Inflammatory macrophage treated with lipopolysaccharide for 4 hours (primary cell): ENCODE measurements at places on chromosomes 6 and 20.

DNA sequence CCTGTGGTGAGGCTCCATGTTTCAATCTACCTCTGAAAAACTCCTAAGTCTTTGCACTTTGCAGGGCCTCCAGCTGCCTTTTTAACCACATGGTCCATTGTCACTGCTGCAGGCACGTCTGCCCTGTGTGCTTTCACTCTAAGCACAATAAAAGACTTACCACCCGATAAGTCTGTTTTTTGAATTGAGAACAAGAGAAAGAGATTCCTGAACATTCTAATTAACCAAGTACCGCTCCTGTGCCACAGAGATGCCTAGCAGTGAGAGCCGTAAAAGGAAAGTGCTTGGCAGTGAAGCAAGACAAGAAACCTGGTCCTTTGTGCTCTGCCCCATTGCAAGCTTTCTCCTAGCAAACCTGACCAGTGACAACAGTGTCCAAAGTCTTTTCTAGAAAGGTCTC is 487.6 kb upstream of the FLRT3 start:
- no peak for DNase-seq

- DNase-seq = peak; percentile 75
Observed at GRCh38 chr20:61120595-61121515, 131.2 kb upstream of the CDH4 start.

GRCh38 chr20:2838170-2838797 is 2.2 kb downstream of the PCED1A start:
- no peak for DNase-seq

DNA sequence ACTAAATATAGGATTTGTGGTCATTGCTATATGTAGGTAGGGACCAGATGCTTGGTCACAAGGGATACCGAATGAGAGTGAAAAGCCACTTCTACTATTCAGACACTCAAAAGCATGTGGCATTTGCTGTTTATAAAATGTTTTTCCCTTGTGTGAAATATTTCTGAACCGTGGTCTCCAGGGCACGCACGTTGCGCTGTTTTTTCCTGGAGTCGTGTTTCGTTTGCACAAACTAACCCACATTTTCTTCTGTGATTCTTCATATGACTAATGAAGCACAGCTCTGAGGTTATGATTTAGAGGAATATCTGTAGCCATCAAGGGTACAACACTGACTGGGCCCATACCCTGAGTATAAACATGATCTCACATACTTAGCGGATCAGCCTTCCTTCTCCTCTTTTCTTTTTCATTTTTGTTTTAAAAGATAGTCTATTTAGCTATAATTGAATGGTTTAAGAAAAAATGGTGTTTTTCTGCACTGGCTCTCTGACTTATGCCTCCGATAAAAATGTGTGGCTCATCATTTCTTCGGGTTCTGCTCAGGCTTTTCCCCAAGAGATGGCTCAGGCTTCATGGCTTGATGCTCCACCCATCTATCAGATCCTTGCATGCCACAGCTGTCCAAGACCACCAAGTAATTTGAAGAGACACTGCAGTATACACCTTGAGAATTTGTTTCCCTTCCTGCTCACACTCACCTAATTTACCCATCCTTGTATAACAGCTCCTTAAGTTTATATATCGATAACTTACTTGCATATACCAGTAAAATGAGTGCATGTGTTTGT is 59.9 kb upstream of the HBS1L start:
- DNase-seq = no peak

DNA sequence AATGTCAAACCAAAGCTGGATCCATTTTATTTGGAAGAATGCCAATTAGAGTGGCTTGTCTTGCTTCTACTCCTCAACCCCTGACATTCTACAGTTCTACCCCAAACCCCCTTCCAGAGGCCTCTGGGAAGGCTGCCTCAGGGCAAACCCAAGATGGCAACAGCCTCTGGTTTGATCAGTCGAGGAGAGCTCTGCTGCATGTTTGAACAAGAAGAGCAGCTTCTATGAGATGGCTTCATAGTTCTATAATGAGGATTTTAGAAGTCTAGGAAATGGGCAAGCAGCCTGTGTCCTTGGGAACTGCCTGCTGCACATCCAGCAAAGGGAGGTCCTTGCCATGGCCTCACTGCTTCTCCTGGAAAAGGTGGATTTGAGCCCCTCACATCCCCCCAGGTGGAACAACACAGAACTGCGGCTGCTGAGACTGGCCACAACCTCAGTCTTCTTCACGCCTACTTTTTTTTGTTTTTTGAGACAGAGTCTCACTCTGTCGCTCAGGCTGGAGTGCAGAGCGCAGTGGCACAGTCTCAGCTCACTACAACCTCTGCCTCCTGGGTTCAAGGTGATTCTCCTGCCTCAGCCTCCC is 37.9 kb downstream of the ZC3H12D start:
- no peak for DNase-seq

DNA sequence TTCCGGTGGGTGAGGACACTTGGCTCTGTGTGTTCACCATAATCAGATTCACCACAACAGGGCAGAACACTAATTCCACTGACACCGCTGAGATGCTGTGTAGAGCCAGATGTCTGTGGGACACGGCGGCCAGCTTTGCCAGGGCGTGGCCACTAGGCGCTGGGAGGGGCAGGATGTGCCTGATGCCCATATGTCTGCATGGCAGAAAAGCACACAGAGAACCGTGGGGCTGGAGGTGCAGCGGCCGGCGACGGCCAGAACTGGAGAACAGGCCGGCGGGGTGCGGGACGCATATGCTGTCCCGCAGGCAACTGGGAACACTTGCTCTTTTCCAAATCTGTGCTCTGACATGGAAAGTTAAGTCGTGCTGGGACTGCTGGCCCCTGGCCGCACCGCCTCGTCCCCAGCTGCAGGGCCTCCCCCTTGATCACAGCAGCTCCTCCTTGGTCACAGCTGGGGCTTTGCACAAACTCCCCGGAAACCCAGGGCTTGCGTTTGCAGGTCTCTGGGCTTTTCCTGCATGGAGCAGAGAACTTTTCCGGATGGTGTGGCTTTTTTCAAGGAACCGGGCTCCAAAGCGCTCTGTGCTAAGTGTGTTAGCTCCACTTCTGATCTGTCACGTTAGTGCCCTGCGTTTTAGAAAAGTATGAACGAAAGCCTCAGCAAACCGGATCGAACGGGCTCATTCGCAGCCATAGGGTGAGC is 31.1 kb downstream of the NTSR1 start:
- DNase-seq = peak; percentile 53

DNA sequence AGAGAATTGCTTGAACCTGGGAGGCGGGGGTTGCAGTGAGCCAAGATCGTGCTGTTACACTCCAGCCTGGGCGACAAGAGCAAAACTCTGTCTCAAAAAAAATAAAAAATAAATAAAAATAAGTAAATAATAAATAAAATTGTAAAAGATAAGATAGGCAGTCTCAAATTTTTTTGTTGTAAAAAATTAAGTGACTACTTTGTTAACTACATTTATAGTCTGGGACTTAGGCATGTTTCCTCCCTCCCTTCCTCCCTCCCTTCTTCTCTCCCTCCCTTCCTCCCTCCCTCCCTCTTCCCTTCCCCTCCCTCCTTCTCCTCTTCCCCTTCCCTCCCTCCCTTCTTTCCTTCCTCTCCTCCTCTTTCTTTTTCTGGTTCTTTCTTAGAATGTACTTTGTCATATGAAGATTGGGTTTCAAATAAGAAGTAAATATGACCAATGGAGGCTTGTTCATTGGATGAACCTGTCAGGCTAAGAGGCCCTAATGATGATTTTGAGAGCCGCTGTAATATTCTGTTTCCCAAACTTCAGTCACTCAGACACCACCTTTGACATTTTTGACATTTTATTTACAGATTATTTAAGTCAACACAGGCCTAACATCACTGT is 24.2 kb downstream of the ZFP64 start:
- DNase-seq = no peak

DNA sequence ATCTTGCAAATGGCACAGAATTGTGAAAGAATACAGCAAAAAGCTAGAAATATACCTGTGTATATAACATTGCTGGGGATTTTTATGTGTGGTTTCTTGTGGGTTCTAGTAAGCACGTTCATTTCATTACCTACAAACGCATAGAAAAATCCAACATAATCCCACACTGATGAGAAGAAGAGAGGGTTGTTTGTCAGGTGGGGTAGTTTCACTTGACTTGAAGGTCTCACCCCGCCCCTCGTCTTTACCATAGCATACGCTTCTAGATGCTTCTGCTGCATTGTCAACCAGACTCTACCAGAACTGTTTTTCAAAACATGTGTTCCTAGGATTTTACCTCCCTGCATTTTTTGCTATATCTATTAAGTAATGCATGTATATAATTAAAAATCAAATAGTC is 284.1 kb upstream of the TAB2 start:
- no peak for DNase-seq

- DNase-seq = peak; percentile 91
Observed at GRCh38 chr6:26031595-26032339, 55.5 kb upstream of the HFE start.

GRCh38 chr6:112030961-112031660 is 22.8 kb upstream of the CCN6 start:
- DNase-seq = no peak

DNA sequence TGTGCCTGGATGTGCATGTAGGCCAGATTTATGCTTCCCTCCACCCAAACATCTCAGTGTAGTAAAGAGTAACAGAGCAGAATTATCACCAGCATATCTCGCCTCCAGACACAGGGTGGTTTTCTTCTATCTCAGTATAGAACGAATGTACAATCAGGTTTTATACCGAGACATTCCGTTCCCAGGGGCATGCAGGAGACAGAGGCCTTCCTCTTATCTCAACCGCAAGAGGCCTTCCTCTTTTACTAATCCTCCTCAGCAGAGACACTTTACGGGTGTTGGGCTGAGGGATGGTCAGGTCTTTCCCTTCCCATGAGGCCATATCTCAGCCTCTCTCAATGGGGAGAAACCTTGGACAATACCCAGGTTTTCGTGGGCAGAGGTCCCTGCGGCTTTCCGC is 36.4 kb upstream of the MC3R start:
- DNase-seq = no peak

GRCh38 chr6:122363769-122364483 is 35.5 kb upstream of the HSF2 start:
- DNase-seq = no peak

DNA sequence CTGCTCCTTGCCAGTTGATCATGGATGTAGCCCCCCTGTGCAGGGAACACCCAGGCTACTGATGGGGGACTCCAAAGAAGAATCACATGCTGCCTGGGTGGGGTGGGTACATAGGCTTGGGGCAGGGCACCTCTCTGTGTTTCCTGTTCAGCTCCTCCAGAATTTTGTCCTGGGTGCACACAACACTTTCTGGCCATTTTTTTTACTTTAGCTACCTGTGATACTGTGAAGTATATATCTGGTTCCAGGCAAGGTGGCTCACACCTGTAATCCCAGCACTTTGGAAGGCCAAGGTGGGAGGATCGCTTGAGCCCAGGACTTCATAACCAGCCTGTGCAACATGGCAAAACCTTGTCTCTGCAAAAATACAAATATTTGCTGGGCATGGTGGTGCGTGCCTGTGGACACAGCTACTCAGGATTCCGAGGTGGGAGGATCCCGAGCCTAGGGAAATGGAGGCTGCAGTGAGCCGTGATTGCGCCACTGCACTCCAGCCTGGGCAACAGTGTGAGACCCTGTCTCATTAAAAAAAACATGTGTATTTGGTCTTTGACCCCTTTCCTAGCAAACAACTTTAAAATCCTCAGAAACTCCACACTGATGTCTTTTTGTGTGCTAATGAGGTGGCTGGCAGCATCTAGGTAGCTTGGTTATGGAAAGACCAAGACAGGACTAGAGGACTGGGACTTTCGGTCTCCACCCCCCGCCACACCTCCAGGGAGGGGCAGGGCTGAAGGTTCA is 14.1 kb downstream of the SLC4A11 start:
- no peak for DNase-seq

GRCh38 chr6:82396964-82397751 is 33.5 kb downstream of the TPBG start:
- peak; percentile 17 for DNase-seq

DNA sequence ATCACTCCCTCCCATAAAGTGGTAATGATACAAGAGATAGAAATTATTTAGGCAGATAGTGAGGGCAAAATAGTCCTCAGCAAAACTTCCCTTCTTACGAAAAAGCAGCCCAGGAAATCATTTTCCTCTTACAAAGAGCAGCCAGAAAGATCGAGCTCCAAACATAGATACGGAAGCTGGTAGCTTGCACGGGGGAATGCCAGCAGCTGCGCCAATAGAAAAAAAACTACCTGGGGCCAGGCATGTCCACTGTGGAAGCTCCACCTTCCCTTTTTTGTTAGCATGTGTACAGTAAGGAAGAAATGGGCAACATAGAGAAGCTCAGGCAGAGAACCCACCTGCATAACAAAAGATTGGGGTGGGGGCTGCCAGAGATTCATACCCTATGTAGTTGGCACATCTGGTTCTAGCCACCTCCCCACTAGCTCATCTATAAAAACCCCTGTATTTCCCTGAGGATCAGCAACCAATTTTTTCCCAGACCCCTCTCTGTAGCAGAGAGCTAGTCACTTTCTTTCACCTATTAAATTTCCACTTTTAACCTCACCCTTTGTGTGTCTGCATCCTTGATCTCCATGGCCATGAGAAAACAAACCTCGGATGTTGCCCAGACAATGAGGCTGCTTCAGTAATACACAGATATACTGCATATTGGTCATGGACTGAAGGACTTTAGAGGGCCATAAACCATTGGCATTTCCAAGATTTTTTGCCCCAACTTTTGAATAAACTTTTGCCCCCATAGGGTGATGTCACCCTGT is 52.1 kb downstream of the SOD2 start:
- no peak for DNase-seq

- peak; percentile 73 for DNase-seq
Observed at GRCh38 chr6:136290410-136291010, 864 bp upstream of the BCLAF1 start.
